ENCODE measurements at places on chromosomes 4 and X. TPM values are rescaled to one million over a fixed set of nuclear protein-coding genes. Genes with fewer than 3 reads are reported as not detected.

DNA sequence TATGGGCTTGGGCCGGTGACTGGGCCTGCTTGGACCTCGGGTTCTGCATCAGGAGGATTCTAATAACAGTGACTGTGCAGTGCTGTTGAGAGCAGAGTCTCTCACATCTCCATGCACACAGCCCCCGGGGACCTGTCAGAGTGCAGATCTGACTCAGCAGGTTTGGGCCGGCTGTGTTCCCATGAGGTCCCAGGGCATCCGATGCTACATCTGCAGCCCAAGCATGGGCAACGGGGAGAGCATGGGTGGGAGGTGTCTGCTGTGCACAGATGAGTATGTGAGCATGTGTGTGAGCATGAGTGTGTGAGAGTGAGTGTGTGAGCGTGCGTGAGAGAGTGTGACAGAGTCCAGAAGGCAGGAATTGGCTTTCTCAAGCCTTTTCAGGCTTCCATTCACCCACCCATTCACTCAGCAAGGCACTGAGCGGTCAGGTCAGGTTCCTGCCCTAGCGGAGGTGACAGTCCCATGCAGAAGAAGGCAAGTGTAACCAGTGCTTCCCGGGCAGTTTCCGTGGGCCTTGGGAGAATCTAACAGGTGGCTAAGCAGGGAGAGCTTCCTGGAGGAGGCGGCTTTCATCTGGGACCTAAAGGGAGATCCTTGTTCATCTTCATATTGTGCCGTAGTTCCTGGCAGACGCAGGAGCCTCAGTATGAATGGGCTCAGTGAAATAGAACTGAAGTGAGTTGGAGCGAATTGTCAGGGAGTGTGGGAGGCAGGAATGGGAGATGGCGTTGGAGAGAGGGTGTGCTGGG, 62.6 kb downstream of the SORCS2 start:
- no peak for DNase-seq

DNA sequence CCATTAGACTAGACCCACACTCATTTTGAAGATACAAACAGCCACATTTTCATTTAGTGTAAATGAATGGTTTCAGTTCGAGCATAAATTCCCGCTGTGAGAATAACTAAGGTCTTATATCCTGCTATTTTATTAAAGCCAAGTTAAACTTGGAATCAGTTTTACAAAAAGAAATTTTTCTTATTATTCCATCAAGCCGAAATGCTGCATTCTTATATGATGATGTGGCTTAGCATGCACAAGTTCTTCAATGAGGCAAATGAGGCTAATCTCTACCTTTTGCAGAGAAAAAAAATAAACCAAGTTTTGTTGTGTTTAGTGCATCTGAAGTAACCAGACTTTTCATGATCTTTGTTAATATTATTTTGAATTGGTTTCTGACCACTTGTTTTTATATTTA, 953.9 kb upstream of the PCDH10 start:
- DNase-seq, result no peak

NCAPG gene
- 31.9 TPM for polyA plus RNA-seq

CXCL8 gene
- 1.4 TPM for polyA plus RNA-seq
